ENCODE measurements at places on chromosomes 2 and 18. TPM values are rescaled to one million over a fixed set of nuclear protein-coding genes. Genes with fewer than 3 reads are reported as not detected.
A peak's percentile ranks its signal among the peaks of the same experiment; 100 is the strongest.

DNA sequence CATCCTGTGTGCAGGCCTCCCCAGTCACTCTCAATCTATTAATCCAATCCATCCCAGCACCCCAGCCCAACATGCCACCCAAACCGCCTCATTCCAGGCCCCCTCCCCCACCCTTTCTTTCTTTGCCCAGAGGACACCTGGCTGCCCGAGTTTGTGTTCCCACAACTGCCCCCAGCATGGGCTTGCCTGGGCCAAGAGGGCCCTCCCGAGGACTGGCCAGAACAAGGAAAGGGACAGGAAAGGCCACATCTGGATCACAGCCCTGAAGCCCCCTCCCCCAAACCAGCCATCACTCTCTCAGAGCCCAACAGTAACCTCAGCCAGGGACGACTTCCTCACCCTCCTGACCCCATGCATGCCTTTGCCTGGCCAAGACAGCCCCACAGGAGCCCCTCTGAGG is 1.2 kb downstream of the TNS1 start:
- no peak for DNase-seq

DNA sequence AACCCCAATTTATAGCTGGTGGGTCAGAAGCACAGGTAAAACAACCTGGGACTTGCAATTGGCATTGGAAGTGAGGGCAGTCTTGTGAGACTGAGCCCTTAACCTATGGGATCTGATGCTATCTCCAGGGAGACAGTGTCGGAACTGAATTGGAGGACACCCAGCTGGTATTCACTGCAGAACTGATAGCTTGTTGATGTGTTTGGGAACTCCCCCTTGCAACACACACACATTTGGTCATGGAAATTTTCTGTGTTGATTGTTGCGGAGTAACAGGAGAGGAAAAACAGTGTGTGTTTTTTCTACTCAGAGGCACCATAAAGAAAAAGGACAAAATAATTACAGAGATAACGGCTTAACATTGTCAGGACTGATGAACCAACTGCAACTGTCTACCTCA is 16.1 kb downstream of the TPGS2 start:
- DNase-seq, result no peak

- DNase-seq, result no peak
Observed at GRCh38 chr2:235135990-235136561, 184.3 kb downstream of the SH3BP4 start.

DNA sequence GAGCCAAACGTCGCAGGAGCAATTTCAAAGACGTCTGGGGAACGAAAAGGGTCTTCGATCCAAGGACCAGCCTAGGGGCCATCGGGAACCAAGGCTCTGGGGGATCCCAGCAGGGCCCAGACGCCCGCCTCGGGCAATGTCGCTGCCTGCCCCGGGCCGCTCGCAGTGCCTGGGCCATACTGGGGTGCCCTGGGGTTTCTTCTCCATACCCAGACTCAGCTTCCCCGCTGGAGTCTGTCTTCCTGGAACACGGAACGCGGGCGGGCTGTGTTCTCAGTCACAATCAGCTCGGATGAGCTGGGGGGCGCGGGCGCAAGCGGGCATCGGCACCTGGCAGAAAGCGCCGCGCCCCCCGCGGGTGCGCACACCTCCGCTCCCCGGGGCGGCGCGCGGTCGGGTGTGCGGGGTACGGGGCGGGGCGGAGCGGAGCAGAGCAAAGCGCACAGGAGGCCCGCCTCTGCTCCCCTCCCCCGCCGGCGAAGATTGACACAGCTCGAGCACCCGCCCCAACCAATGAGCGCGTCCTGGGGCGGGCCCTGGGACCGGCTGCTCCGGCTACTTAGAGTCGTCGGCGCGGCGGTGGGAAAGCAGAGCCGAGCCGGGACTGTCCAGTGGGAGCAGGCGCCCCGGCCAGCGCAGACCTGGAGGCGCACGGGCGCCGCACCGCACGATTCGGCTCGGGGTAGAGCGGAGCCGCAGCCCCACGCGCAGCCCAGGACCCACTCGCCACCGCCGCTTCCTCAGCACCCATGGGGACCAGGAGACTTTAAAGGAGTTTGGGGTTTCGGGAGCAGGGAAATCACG is at the start of gene LRATD1:
Gene LRATD1 (plus strand): TSS at position 585 of the 804 bp plus-strand sequence. CDS start 1,263 bp downstream, outside the sequence.
- no peak for DNase-seq

- no peak for DNase-seq
Observed at GRCh38 chr2:71603311-71603811, 150.0 kb downstream of the DYSF start.

- DNase-seq, result no peak
Observed at GRCh38 chr2:28588292-28588670, 92.4 kb downstream of the PLB1 start.

GRCh38 chr18:70368903-70369302 is 80.1 kb downstream of the SOCS6 start:
- no peak for DNase-seq

DNA sequence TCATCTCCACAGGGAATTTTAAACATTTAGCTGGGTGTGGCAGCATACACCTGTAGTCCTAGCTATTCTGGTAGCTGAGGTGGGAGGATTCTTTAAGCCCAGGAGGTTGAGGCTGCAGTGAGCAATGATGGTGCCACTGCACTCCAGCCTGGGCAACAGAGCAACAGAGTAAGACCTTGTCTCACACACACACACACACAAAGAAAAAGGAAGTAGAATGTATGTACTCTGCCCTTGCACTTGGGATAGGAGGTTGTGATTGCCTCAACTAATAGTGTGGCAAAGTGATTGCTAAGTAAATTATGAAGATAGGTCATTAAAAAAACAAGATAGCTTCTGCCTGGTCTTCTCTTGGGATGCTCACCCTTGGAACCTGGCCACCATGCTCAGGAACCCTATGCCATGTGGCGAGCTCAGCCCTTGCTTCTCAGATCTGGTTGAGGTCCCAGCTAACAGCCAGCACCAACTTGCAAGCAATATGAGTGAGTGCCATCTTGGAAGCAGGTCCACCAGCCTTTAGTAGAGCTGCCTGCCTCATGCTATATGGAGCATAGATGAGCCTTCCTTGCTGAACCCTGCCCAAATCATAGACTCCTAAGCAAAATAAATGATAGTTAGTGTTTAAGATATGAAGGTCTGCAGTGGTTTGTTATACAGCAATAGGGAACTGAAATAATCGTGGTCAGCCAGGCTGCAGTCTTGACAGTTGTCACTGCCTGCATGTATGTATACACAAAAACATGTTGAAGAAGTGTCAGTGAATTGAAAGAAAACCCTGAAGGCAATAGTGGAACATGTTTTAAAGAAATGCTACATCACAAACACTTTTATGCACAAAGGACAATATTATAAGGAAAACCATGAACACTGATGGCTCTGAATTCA is 30.1 kb upstream of the PNO1 start:
- DNase-seq, result peak; percentile 10

DNA sequence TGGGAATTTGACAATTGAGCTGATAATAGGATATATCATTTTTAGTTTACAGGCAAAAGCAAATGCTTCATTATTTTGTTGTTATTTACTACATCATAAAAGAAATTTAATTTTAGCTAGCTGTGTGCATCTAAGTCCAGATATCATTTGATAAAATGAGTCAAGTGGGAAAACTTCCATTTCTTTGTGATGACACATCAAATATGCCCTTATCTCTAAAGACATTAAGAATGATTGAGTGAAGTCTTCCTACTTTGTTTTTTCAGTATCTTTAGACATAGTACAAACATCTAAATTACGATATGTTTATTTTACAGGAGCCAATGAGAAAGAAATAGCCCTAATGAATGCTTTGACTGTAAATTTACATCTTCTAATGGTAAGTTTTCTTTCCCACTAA is 77.0 kb downstream of the KYNU start:
- DNase-seq, result no peak

- no peak for DNase-seq
Observed at GRCh38 chr2:38279201-38279600, 97.9 kb downstream of the ATL2 start.

- no peak for DNase-seq
Observed at GRCh38 chr2:205561441-205561840, 120.9 kb upstream of the NRP2 start.

- DNase-seq, result no peak
Observed at GRCh38 chr2:9700109-9700495, 69.3 kb upstream of the YWHAQ start.

- no peak for DNase-seq
Observed at GRCh38 chr2:53181759-53182158, 585.8 kb upstream of the CHAC2 start.

DNA sequence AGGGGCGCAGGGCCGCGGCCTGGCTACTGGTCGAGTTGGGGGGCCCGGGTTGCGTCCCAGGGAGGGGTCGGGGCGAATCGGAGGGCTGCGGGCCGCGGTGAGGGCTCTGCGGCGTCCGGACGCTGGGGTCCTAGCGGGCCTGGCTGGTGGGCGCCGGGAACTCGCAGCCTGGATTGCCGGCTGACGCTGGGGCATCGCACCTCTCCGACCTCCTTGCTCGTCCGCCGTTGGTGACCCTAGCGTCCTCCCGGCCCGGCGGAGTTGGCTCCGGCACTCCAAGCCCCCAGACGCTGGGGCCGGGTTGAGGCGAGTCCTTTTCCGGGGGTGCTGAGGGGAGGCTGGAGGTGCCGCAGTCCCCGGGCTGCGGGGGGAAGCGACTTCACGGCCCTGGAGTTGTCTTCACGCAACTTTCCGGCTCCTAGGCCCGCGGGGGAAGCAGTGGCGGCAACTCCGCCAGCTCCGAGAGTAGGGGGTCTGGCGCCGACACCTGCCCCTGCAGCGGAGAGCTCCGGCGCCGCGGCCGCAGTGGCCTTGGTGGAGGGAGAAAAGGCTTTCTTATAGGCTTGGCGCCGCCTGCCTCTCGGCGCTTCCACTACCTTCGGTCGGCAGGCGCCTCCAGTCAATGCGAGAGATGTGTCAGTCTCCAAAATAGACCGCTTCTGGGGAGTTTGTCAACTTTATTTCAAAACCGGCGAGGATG is 70.3 kb downstream of the HAUS1 start:
- peak; percentile 40 for DNase-seq

DNA sequence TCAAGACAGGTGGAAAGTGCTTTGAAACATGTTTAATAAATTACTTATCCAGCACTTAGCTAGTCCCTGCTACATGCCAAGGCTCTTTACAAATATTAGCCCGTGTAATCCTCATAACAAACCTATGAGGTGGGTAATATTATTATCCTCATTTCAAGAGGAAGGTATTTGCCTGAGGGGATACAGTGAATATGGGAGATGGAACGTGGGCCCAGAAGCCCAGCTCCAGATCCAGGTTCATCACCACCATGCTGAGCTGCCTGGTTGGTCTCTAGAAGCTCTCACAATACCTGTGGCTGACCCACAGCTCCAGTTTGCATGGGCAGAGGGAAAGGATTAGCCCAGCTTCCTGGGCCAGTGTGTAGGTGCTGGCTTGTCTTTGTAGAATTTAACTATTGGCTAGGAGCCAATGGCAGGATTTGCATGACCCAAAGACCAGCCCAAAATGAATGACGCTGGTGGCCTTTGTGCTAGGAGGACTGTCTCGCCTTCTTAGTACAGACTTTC is 61.6 kb upstream of the ATP8B1 start:
- DNase-seq, result no peak

DNA sequence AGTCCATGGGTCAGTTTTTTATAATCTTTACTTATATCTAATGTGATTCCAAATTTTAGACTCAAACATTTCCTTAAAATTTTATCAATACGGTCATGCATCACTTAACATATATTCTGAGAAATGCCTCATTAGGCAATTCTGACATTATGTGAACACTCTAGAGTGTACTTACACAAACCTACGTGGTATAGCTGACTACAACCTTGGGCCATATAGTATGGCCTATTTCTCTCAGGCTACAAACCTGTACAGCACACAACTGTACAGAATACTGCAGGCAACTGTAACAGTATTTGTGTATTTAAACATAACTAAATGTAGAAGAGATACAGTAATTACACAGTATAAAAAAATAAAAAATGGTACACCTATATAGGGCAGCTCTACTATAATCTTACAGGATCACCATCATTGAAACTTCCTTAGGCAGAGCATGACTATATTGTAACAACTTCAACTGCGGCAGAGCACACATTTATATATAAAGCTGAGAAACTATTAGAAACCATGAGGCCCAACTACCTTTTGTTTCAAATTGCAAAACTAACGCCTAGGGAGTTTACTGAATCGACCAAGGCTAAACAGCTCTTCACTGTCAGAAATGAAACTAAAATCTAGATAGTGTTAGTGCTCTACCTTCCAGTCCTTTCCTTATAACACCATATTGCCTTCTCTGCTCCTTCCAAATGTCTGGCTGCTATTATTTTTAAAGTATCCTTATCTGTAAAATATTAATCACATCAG is 6.9 kb downstream of the YES1 start:
- DNase-seq, result no peak

DNA sequence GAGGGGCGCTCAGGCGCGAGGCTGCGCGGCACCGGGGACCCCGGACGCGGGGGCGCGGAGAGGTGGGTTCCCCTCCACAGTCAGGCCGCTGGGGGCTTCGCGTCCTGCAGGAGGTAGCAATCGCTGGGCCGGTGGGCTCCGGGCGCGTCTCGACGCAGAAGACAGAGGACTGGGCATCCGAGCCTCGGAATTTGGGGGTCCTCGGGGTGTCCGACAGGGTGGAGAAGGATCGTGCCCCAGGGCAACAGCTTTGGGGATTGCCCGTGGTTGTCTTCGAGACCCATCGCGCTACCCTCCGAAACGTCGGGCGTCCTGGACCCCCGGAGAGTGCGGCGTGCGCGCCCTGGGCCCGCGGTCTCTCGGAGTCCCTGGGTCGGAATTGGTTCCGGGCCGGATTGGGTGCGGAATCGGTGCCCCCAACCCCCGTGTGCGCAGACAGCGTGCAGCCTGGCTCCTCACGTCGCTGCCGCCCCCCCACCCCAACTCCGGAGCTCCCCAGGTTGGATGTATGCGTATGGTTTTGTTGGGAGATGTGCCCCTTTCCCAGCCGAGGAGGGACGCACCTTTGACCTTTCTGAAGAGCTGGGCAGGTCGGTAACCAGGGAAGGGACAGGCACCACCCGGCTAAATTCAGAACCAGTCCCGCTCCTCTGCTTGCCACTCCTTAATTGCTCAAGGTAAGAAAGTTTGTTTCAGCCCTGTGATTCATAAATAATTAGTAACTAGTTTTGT is 750 bp downstream of the NPAS2 start:
- DNase-seq, result no peak

SLC9A4 gene
- polyA plus RNA-seq, result not detected

AQP4 gene
- not detected for polyA plus RNA-seq

REG1B gene
- polyA plus RNA-seq, result not detected

ALK gene
- not detected for polyA plus RNA-seq

VWC2L gene
- not detected for polyA plus RNA-seq

EXOC6B gene
- 2.6 TPM for polyA plus RNA-seq

TFPI gene
- polyA plus RNA-seq, result not detected

LOXHD1 gene
- polyA plus RNA-seq, result not detected

Data from naive B cell (primary cell).